ENCODE measurements at places on chromosomes 3 and 15. TPM values are rescaled to one million over a fixed set of nuclear protein-coding genes. Genes with fewer than 3 reads are reported as not detected.

DNA sequence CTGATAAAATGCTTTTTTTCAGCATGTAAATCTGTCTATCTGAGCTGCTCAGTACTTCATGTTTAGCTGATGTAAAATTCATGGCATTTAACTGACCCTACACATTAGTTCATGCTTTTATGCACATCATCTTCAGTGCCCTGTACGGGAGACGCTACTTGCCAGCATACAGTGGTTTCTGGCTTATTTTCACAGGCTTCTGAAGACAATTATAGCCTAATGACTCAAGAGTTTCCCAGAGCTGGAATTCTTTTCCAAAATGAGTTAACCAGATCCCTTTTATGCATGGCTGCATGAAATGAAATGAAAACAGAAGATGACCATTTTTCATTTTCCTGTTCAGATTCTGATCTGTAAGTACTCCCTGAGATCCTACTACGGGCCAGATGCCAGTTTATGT is 1061.5 kb downstream of the ROBO2 start:
- no peak for DNase-seq

DNA sequence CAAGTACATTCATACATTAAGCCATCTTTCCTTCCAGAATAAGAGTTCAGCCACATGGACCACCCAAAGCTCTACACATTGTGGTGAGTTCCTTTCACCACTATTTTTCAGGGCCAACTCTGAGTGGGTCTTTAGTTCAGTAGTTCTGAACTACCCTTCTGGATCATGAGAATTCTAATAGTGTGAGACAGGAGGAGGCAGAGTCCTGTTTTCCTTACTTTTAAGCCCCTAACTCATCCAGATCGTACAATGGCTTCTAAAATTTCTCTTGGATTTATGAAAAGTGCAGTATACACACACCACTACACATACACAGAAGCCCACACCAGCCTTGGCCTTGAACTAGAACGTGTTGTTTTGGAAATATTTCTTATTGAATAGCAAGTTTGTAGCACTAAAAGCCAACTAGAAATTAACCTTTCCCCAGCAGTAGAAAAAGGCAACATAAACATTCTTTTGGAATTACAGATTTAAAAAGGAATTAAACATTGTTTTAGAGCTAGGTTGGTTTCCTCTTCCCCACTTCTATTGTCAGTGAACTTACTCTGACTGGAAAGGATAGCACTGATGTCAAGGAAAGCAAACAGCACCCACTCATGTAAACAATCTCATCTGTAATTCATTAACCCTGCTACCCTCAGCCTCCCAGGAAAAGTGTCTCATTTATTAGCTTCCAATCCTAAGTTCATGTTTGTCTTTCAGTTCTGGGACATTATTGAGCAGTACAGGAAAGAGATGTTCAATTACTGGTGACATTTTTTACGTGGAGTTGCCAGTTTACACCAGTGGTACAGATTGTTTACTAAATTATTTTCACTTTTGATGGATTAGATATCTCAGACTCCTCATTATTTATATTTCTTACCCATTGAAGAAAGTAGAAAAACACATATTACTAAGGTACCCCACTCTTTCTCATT is 95.7 kb upstream of the AGTR1 start:
- no peak for DNase-seq

- DNase-seq: no peak
Observed at GRCh38 chr3:188400494-188401243, 246.7 kb downstream of the LPP start.

DNA sequence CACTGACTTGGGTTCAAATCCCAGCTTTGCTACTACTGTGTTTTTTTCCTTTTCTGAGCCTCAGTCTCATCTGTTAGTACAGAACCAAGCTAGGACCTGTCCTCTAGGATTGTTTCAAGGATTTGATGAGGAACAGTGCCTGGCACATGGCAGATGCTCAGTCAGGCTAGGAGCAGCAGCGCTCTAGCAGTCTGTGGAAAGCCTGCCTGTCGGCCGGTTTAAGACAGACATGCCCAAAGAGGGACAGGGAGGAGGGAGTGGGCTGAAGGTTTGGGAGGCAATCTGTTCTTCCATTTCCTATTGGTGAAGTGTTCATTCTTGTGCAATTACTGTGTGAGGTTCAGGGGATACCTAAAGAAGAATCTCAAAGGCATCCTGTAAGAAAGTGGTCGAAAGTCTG is 35.1 kb upstream of the RGMA start:
- no peak for DNase-seq

DNA sequence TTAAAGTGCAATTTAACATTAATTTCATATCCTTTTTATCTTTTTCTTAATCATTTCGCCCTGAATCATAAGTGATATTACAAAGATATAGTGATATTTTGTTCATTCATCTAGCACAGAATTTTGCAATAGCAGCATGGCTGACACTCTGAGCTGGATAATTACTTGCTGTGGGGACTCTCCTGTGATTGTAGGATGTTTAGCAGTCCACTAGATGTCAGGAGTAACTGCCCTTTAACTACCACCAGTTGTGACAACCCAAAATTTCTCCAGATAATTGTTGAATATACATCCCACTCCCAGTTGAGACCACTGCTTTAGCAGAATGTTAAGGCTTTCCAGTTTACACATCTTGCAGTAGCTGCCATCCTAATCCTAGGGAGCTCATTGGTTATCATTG is 196.8 kb upstream of the MBNL1 start:
- DNase-seq: no peak

DNA sequence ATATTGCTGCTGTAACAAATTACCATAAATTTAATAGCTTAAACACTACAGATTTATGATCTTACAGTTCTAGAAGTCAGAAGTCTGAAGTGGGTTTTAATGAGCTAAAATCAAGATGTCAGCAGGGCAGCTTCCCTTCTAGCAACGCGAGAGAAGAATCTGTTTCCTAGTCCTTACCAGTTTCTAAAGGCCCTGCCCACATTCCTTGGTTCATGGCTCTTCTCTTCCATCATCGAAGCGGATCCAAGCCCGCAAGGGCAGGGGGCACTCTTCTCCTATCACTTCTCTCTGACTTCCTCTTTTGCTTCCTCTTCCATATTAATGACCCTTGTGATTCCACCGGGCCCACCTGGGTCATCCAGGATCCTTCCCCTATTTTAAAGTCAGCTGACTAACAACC is 16.1 kb downstream of the MINDY4B start:
- no peak for DNase-seq

The TRAIP gene
- 2.0 TPM for total RNA-seq

The FEZF2 gene
- total RNA-seq: not detected

The NOX5 gene
- 2.6 TPM for total RNA-seq

The PGBD4 gene
- 1.3 TPM for total RNA-seq

The BLM gene
- total RNA-seq: 7.4 TPM

The ECE2 gene
- total RNA-seq: not detected

The PROK2 gene
- not detected for total RNA-seq

Data from breast epithelium (tissue), 4 donors.